ENCODE measurements at places on chromosomes 11 and 22. TPM values are rescaled to one million over a fixed set of nuclear protein-coding genes. Genes with fewer than 3 reads are reported as not detected.

DNA sequence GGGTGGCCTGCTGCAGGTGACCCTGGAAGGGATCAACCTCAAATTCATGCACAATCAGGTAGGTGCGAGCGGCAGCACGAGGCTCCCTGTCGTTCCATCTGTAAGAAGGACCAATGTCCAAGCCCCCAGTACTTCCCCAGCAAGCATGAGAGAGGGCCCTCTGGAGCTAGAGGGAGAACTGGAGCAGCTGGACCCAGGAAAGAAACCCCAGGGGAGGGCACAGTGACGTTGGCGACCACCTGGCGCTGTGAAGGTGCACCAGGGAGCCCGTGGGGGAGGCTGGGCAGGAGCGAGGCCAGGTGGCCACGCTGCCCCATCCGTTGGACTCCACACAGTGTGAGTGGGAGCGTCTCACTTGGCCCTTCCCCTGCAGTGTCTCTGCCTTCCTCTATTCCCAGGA, 28.0 kb downstream of the MYBPC3 start:
- no peaks in the 10 kb centered on the region for H3K27me3 ChIP-seq
- H3K4me3 ChIP-seq, result no peak overlapping the region
- H3K27ac ChIP-seq, result no peak overlapping the region
- peaks cover 14% of the 10 kb centered on the region for H3K4me1 ChIP-seq
- peaks cover 27% of the 10 kb centered on the region for H3K36me3 ChIP-seq

GRCh38 chr11:13367115-13367514, 89.5 kb downstream of the BMAL1 start:
- H3K27ac ChIP-seq, result no peak overlapping the region
- H3K27me3 ChIP-seq, result no peaks in the 10 kb centered on the region
- H3K4me1 ChIP-seq, result peaks cover 3% of the 10 kb centered on the region
- DNase-seq, result no peak
- peaks cover 51% of the 10 kb centered on the region for H3K36me3 ChIP-seq

DNA sequence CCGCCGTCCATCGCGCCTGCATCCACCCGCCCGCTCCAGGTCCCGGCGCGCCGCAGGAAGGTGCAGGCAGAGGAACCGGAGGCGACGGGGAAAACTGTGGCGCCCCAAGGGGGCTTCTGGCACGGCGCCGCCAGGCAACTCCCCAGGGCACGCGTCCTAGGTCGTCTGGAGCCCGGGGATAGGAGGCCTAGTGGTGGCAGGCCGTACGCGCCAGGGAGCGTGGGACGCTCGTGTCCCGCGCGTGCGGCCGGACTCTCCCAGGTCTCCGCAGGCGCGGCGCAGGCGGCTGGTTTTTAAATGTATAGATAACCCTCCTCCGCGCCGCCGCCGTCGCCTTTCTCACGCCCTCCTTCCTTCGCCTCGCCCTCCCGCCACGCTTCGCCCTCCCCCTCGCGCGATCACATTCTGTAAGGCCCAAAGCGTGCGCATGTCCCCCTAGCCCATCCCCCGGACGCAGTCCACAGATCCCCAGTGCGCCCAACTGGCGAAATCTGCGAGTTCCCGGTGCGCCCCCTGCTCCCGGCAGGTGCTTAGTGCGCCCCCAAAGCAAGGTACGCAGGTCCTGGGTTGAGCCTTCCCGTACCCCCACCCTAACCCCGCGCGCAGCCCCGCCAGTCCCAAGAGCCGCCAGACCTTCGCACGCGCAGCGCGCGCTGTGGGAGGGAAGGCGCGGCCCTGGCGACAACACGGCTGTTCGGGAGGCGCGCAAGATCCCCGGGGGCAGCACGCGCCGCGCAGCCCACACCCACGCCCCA, at the start of gene ASCL2:
Gene ASCL2 (minus strand): TSS at position 267 of the 755 bp plus-strand sequence. CDS start 256 bp downstream, at position 11.
- peak within 1 kb of the TSS; percentile 70 for H3K4me3 ChIP-seq
- peak within 1 kb of the TSS; percentile 74 for H3K27ac ChIP-seq
- peaks cover 37% of the 10 kb centered on the region for H3K4me1 ChIP-seq
- no peak for DNase-seq

GRCh38 chr11:79189601-79190000, 251.2 kb downstream of the TENM4 start:
- H3K4me1 ChIP-seq, result no peaks in the 10 kb centered on the region
- no peak overlapping the region for H3K4me3 ChIP-seq
- DNase-seq, result no peak
- no peaks in the 10 kb centered on the region for H3K36me3 ChIP-seq

DNA sequence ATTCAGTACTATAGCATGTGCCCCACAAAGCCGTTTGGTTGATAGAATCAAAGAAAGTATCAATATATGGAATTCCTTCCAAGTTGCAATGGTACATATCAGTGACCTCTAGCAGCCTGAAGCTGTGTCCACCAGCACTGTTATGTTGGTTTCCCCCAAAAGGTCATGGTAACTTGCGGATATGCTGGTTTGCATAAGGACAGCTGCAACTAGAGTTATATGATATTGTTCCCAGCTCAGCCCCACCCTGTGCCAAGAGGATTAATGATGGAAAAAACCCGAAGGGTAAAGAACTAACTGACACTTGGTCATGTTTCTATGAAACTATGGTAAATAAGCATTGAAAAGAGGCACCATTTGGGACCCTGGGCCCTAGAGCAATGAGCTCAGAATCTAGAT, 93.5 kb downstream of the PDHX start:
- peaks cover 67% of the 10 kb centered on the region for H3K4me1 ChIP-seq
- no peaks in the 10 kb centered on the region for H3K36me3 ChIP-seq
- no peak for DNase-seq
- no peak overlapping the region for H3K27ac ChIP-seq

DNA sequence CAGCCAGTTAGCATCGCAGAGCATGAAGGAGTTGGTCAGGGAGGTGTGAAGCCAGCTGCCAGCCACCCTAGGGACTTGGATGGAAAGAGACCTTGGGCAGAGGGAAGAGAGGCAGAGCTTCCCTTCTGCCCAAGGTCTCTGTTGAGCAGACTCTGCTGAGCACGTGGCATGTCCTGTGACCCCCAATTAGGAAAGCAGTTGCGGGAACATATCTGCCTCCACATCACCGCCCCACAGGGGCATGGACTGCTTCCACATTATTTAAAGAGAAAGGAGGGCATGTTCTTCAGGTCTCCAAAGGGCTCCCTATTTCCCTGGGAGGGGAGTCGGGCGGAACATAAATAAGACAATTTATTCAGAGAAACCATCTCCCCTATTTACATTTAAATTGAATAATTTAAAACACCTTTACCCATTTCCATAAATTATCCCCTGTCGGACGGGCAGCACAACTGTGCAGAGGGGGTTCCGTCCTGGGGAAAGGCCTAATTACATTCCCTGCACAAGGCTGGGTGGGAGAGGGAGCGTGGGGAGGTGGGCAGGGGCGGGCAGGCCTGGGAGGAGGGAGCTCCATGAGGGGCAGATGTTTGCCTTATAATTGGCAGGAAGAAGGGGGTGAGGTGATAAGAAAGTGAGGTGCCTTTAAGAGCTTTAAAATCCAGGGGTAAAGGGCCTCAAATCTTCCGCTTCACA, 88.8 kb upstream of the THY1 start:
- no peak for DNase-seq
- peak overlapping the region; percentile 38 for H3K27ac ChIP-seq
- H3K4me1 ChIP-seq, result peaks cover 35% of the 10 kb centered on the region
- H3K4me3 ChIP-seq, result peak overlapping the region; percentile 32

GRCh38 chr22:28435140-28435768, 244.4 kb downstream of the TTC28 start:
- no peak overlapping the region for H3K4me3 ChIP-seq
- H3K4me1 ChIP-seq, result no peaks in the 10 kb centered on the region
- H3K27ac ChIP-seq, result no peak overlapping the region

- H3K36me3 ChIP-seq, result no peaks in the 10 kb centered on the region
- H3K4me3 ChIP-seq, result no peak overlapping the region
- H3K27ac ChIP-seq, result no peak overlapping the region
- DNase-seq, result no peak
- H3K27me3 ChIP-seq, result no peaks in the 10 kb centered on the region
Observed at GRCh38 chr11:20861322-20861721, 191.9 kb downstream of the NELL1 start.

DNA sequence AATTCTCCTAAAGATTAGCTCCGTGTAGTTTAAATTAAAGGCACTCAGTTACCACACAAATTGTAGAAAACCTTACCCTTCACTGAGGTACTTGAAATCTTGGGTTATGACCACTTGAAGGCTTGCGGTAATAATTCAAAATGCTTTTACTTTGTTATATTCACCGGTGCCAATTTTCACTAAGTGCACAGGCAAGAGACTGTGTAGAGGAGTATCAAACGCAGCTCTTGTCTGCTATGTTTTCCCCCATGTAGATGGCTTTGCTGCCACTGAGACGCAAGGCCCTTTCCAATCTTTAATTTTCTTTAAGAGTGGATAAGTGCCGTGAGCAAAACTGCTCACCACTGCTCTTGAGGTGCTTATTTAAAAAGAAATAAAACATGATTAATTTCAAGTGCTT, 155.8 kb downstream of the CADM1 start:
- no peak overlapping the region for H3K4me3 ChIP-seq
- H3K36me3 ChIP-seq, result no peaks in the 10 kb centered on the region
- no peak for DNase-seq
- no peaks in the 10 kb centered on the region for H3K4me1 ChIP-seq

- peaks cover 21% of the 10 kb centered on the region for H3K27me3 ChIP-seq
- no peaks in the 10 kb centered on the region for H3K36me3 ChIP-seq
- no peaks in the 10 kb centered on the region for H3K4me1 ChIP-seq
- DNase-seq, result no peak
- no peak overlapping the region for H3K4me3 ChIP-seq
Observed at GRCh38 chr22:49449811-49450446, 377.7 kb downstream of the BRD1 start.

Gene APBB1
- 20.6 TPM for total RNA-seq

Gene PGA5
- not detected for total RNA-seq

Gene CARD16
- 31.5 TPM for total RNA-seq

Gene SLC22A8
- total RNA-seq, result not detected

Gene VPS11
- total RNA-seq, result 53.6 TPM

Gene RIBC2
- total RNA-seq, result 0.32 TPM

Gene DGAT2
- 6.9 TPM for total RNA-seq

Gene POGLUT3
- 3.7 TPM for total RNA-seq

Gene CXCR5
- total RNA-seq, result 198 TPM

Gene CALCA
- total RNA-seq, result not detected
